ENCODE measurements at places on chromosomes 7 and 10.

DNA sequence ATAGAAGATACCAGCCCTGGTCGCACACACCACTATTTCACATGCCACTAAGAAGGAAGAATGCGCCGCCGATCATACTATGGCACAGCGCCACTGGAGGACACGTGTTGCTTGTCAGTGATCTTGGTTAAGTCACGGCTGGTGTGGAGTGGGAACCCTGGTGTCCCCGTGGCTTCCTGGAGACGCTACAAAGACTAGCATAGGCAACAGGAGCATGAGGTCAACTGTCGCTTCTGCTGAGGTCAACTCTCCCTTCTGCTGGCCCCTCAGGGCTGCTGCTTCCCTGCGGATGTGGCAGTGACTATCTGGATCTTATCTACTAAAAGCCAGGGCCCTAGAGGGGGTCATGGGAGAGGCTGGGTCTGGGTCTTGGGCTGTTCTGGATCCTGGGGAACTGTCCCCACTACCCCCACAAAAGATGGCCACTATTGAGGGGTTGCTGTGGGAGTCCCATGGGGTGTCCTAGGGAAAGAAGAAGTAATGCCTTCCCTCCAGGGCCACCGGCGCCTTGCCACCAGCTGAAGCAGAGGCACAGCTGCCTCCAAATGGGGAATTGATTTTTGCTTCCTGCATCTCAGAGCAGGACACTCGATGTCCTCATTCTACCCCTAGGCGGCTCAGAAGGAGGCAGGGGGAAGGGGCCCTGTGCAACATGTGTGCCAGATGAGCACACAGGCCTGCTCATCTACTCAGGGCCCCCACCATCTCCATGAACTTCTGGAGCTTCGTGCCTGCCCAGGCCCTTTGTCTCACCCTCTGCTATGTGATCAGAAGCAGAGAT is 76.6 kb upstream of the PPIF start:
- no peak for DNase-seq

GRCh38 chr7:139079861-139080260 is 29.7 kb downstream of the ZC3HAV1 start:
- DNase-seq, result no peak

DNA sequence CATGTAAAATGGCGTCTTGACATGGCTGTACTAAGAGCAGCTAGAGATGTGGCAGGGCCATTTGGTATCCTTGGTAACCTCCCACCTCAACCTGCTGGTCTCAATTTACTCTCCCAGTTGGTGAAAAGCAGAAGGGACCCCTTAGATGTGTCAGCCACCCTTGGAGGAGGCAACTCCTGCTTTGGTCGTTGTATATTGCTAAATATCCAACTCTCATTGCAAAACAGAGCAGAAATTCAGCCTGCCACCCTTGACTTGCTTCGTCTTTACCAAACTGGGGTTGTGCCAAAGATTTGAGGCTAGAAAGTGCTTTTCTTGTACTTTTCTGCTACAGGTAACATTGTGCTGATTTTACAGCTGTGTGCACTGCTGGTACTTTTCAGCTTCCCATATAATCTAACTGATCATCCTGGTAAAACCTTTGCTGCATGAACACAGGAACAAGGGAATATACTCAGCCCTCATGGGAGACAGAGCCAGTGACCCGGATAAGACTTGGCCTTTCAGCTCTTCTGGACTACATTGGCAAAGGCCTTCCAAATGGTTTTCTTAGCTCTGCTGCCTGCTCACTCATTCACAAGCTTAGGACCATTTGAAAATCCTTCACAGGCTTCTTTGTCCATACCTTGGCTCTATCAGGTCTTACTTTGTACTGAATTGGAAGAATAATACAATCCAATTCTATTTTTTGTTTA is 2.2 kb upstream of the VSTM4 start:
- DNase-seq, result no peak

GRCh38 chr10:97153270-97153850 is 32.4 kb downstream of the SLIT1 start:
- no peak for DNase-seq

DNA sequence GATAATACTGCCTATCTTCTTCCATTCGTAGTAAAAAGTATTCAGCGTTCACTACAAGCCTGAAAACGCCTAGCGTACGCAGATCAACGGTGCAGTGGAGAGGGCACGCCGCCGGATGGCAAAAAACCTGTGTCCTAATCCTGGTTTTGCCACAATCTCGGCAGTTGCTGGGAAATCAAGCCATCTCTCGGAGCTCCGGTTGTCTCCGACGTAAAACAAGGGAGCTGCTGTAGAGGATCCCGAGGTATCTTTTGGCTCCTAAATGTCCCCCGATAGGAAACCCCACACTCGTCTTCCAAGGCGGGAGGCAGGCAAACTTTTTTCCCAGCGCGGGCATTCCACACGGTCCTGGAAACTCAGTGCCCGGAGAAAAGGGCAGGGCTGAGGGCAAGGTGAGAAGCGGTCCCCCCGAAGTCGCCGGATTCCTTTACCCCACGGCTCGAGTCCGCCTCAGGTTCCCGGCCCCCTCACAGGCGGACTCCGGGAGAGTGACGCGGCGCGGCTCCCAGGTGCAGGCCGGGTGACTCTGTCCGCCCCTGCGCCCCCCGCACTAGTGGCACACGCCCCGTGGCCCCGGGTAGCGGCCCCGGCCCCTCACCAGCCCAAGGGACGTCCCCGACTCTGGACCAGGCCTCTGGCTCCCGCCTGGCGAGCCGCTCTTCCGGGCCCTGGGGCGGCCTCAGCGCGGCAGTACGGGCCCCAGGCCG is 649 bp downstream of the IDE start:
- DNase-seq, result no peak

GRCh38 chr7:69598487-69599285 is 411 bp downstream of the AUTS2 start:
- no peak for DNase-seq

- no peak for DNase-seq
Observed at GRCh38 chr7:37216923-37217322, 231.7 kb downstream of the ELMO1 start.

DNA sequence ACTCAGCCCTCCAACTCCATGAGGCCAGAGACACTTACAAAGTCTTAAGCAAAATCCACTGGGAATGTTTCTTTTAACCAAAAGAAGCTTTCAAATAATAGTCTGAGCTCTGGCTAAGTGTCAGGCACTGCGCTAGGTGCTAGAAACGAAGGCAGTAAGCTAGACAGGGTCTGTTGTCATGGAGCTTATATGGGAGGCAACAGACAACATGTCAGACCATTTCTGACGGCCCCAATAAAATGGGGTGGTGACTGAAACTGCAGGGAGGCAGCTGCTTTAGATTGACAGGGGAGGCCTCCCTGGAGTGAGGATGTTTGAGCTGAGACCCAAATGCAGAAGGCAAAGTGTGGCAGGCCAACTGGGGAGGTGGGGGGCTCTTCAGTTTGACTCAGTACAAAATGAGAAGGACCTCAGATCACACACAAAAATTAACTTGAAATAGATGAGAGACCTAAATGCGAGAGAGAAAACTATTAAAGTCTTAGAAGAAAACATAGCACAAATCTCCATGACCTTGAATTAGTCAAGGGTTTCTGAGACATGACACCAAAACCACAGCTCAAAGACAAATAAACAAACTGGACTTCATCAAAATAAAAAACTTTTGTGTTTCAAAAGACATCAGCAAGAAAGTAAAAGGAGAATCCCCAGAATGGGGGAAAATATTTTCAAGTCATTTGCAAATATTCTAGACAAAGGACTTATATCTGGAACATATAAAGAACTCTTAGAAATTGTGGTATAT is 40.6 kb downstream of the SH3PXD2A start:
- no peak for DNase-seq

DNA sequence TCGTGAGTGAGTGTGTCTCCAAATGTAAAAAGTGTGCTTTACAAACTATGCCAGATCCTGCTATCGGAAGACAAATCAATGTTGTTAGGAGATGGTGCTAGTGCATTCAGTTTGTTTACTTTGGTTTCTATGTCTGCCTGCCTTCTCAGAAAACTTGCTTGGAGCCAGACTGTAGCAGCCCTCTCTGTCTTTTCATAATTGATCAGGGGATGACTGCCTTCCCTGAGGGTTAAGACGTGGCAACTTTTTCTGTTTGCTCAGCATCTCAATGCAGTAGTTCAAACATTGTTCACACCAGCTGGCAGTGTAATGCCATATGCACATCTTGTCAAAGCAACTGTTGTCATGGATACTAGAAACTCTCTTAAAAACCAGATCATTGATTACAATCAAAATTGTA is 118.5 kb downstream of the FOXP2 start:
- no peak for DNase-seq

DNA sequence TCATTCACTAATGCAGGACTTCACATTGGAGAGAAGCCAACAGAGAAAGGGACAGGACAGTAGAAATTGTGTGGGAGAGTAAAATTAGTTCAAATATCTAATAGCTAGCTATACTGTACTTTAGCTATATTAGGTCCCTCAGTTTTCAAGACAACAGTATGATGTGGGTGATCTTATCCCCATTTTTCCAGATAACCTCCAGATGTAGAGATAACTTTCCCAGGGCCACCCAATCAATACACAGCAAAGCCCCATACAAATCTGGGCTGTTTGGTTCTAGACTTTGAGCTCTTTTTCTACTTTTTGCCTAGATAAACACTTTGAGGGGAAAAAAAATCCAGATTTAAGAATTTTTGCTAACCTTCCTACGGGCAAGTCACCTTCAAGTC is 482 bp upstream of the CLDN12 start:
- DNase-seq, result no peak

DNA sequence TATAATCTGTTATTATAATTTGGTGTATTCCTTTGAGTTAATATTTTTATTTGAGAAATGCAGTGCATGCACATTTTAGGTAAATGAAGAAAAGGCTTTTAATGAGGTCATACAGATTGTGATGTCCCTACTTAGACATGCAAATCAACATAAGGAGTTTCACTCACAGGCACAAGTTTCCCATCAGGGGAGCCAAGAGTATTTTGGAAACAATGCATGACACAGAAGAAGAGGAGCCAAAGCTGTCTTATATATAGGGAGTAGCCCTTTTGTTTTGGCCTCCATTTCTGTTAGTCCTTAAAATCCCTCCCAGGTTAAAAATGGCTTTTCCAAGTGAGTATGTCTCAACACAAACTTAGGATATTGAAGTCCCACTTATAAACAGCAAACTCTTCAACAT is 703.4 kb upstream of the ANKRD30A start:
- no peak for DNase-seq

DNA sequence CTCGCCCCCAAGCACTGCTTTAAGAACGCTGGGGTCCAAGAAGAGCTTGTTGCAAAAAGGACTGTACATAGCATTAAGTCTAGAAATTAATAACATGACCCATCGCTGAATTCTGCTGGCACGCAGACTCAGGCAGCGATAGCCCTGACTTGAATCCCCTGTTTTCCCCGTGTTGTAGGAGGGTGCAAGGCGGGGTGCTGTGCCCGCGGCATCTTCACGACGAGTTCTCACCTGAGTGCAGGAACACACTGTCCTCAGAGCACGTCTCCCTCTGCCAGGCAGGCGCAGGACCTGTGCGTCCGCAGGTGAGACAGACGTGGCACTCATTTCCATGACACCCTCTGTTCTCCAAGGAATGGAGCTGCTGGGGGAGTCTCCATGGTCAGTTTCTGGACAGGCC is 243.2 kb downstream of the TCERG1L start:
- DNase-seq, result no peak

GRCh38 chr10:47354165-47354564 is 6.0 kb downstream of the RBP3 start:
- DNase-seq, result no peak

DNA sequence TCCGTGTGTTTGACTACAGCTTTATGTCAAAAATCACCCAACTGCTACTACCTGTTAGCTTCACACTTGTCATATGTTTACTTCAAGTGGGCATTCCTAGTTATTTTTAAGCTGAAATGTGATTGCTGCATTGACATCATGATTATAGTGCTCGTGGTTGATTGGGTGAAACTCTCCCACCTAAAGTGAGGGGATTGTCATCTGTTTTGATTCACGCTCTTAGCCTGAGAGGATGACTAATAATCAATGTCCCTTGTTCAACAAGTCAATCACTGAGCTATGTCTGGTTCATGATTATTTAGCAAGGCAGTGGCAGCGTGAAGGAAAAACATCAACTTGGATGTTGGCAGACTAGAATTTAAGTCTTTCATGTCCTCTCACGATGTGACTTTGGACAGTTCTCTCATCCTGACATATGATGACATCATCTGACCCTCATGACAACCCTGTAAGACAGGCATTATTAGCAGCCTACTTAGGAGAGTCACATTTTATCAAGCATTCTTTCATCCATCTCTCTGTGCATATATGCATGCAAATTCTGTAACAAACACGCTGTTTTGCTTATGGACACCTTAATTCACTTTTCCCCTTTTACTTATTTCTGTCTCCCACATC is 352.6 kb upstream of the ZMIZ1 start:
- DNase-seq, result no peak

GRCh38 chr7:42726066-42726785 is 185.6 kb downstream of the C7orf25 start:
- no peak for DNase-seq

GRCh38 chr7:134174795-134175261 is 47.7 kb downstream of the LRGUK start:
- DNase-seq, result no peak

DNA sequence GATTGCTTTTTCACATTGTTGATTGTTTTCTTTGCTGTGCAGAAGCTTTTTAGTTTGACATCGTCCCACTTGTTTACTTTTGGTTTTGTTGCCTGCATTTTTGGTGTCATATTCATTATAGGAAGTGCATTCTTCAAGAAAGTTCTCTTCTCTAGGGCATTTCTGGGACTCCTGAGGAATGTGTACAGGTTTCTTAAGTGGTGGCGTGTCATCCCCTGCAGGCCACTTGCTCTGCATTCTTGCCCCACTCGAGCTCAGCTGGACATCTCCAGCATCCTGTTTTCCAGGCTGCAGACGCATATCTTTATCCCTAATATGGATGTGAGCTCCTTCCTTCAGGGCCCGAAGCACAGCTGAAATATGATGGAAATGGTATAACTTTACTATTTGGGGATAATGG is 255.6 kb upstream of the HABP2 start:
- DNase-seq, result no peak

DNA sequence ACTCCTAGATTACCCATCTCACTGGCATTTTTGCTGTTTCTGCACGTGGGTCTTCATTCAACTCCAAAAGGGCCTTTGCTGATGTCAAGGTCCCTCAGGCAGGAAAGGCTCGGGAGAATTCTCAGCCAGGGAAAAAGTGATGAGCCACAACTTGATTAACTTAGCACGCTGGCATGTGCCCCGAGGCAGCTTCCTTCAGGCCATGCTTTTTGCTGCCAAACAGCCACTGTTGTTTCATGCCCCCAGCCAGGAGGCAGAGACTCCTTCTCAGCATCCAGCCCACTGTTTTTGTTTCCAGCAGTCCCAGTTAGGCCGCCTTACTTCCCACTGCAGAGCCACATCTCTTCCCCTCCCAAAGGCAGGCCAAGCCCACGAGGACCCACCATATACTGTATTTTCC is 266.5 kb upstream of the YAE1 start:
- no peak for DNase-seq

DNA sequence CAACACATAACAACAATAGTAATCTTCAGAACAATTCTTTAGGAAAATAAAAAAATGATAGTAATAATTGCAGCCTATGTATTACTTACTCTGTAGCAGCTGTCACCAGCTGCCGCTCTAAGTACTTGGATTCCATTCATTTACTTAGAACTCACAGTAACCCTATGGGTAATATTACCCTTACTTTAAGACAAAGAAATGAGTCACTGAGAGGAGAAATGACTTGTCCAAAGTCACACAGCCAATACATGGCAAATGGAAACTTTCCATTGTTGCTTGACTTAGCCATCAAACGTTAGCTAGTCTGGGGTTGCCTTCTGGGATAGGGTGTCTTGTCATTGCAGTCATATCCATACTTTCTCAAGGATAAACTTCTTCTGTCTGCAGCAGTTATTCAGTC is 3.6 kb downstream of the CCNY start:
- DNase-seq, result no peak

Data from effector memory CD4-positive, alpha-beta T cell (primary cell).